ENCODE measurements at places on chromosomes 3 and 15.
A peak's percentile ranks its signal among the peaks of the same experiment; 100 is the strongest.

GRCh38 chr15:70602834-70603560 lies 160.4 kb downstream of the UACA start:
- no peak for DNase-seq

- DNase-seq: peak; percentile 4
Observed at GRCh38 chr3:64398476-64398875, 173.2 kb upstream of the PRICKLE2 start.

DNA sequence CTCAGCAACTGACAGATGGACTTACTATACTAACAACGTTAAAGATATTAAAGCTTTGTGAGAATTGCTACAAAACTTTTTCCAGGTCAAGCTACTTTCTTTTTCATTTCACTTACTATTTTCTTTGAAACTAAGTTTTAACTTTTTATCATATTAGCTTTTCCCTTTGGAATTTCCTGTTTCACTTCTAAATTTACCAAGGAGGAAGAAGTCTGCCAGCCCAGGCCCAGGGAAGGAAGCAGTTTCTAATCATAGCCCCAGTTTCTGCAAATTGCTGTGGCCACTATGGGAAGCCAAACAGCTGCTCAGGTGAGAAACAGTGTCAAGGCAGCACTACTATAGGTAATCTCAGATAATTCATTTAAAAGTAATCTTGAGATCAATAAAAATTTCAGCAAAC lies 18.4 kb downstream of the CYFIP1 start:
- no peak for DNase-seq

DNA sequence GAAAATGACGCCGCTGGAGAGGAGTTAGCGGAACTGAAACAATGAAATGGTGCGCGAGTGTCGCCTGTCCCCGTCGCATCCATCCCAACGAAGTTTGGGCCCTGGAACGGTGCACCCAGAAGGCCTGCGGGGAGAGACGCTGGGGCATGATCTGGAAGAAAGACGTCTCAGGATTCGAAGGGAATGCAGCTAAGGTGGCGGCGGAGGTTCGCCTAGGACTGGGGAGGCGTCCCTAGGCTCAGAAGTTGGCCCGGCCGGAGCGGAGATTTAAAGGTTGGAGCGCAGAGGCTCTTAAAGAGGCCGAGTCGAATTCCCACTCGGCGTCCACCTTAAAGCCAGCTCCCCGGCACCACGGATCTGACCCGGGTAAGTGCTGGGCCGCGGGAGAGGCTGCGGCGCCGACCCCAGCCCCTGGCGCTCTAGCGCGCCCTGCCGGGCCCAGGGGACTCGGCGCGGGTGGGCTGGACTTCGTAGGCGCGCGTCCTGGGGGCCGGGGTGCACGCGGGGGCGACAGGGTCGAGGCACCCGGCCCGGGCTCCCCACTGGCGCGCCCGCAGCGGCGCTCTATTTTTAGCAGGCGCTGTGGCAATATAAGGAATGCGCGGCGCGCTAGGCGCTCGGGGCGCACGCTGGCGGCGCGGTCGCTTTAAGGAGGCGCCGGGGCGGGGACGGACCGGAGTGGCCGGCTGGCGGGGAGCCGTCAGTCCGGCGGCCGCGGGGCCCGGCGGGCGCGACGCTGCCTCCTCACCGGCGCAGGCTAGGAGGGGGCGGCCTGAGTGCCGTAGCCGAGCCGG lies at the start of gene MRAS:
MRAS (plus strand) TSS at position 620 of the 794 bp plus-strand sequence. CDS start 24,305 bp downstream, outside the sequence.
- peak; percentile 72 for DNase-seq

- DNase-seq: no peak
Observed at GRCh38 chr15:68316061-68316804, 38.7 kb downstream of the FEM1B start.

GRCh38 chr15:27486683-27487647 lies 516.0 kb downstream of the GABRG3 start:
- DNase-seq: no peak

- DNase-seq: no peak
Observed at GRCh38 chr3:139425745-139426400, 36.4 kb upstream of the COPB2 start.

DNA sequence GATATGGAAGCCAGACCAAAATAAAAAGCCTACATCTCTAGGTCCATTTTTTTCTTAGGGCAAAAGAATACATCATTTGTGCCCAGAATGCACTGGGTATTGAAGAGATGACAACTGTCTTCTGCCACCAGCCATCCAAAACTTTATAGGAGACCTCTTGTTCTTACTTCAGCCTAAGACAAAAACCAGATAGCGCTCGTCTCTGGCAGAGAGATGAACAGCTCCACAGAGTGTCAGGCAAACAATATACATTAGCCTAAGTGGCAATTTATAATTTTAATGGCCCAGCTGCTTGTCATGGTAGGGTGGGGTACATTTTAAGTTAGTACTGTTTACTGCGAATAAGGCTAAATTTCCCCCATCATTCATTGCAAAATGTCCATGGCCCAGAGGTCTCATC lies 38.9 kb upstream of the PIAS1 start:
- no peak for DNase-seq

DNA sequence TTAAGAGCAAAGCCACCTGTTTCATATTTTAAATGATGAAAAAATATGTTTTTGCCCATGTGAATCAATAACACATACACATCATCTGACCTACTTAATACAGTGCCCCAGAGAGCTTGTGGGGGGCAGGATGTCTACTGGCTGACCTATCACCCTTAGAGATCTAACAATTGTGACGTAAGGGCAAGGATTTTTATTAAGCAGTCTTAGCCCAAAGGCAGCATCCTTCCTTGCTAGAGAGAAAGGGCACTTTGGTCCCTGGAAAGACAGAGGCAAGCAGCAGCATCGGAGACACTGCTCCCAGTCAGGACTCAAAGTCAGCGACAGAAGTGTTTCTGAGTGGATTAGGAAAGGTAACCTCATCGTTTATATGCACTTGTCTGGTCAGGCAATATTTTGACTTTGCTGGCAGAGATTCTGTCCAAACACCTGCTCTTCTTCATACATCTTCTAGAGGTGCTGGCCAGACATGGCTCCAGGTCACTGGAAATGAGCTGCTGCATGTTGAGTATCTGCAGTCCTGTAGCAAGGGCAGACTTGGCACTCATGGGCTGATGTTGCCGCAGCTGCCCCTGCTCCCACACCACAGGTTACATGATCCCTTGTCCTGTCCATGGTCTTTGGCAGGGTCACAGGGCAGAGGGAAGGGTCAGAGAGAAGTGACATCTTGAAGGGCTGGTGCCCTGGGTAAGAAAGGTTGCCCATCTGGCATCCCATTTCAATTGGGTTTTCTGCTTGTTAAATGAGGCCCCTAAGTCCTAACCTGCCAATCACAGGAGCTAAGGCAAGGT lies 1.8 kb downstream of the CXCR6 start:
- DNase-seq: peak; percentile 33

- no peak for DNase-seq
Observed at GRCh38 chr15:40234783-40235182, 4.1 kb upstream of the PAK6 start.

GRCh38 chr3:4801892-4802291 lies 177.3 kb upstream of the BHLHE40 start:
- DNase-seq: no peak

GRCh38 chr15:82653483-82654168 lies 6.5 kb upstream of the CPEB1 start:
- DNase-seq: no peak

- DNase-seq: no peak
Observed at GRCh38 chr3:33505027-33505426, 64.8 kb upstream of the UBP1 start.

DNA sequence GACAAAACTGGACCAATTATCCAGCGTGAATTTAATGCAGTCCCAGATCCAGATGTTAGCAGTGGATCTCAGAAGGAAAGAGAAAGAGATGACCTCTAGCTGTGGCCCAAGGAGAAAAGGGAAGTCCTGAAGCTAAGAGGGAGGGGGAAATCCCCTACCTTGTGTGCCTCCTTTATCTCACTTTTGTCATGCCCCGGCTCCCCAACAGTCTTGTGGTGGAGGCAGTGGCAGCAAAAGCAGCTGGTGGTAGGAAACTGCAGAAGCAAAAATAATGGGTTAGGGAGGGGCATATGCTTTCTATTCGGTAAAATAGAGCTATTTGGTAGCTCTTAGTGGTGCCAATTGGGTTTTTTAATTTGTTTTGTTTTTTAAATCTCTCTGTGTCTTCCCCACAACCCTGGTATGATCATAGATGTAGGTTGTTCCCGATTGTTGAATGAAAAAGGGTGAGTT lies 56.5 kb downstream of the MCTP2 start:
- peak; percentile 98 for DNase-seq

- peak; percentile 30 for DNase-seq
Observed at GRCh38 chr15:67794832-67795574, 30.3 kb upstream of the SKOR1 start.

DNA sequence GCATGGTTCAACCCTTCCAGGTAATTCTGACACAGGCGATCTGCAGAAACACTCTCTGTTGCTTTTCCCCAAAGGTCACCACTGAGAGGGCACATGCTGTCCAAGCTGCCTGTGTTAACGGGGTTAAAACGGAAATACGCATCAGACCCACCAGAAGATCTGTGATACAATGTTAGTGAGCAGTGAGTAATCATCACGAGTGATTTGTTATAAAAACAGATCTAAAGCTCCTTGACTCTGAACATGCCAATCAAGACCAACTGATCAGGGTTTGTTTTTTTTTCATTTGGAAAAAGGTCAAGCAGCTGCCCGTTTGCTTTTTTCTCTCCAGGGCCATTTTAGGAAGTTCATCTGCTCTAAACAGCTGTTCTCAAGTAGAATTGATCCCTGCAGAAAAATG lies 43.2 kb downstream of the FGF12 start:
- no peak for DNase-seq

DNA sequence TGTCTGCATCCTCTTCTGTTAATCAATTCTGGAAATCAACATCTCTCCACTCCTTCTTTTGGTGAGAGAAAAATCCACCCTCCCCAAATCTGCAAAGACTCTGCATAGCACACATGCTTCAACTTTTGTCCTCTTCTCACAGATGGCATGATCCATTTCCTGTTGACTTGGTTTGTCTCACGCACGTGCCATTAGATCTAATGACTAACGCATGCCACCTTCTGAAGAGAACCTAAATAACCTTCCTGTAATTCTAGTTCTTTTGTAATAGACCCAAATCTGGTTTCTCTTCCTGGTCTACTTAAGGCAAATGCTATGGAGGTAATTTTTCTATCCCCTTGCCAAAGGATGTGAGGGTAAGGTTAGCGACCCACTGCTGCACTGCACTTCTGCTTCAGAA lies 51.0 kb upstream of the ATOSA start:
- peak; percentile 41 for DNase-seq

DNA sequence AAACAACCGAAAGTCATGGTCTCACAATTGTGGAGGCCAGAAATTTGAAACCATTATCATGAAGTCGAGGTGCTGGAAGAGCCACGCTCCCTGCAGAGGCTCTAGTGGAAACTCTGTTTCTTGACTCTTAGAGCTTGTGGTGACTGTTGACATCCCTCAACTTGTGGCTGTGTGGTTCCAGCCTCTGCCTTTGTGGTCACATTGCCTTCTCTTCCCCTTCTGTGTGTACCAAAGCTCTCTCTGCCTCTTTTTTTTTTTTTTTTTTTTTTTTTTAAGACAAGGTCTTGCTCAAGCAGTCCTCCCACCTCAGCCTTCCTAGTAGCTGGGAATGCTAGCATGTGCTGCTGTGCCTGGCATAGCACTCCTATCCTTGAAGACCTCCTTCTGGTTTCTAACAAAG lies 48.7 kb upstream of the CRTC3 start:
- DNase-seq: peak; percentile 86

DNA sequence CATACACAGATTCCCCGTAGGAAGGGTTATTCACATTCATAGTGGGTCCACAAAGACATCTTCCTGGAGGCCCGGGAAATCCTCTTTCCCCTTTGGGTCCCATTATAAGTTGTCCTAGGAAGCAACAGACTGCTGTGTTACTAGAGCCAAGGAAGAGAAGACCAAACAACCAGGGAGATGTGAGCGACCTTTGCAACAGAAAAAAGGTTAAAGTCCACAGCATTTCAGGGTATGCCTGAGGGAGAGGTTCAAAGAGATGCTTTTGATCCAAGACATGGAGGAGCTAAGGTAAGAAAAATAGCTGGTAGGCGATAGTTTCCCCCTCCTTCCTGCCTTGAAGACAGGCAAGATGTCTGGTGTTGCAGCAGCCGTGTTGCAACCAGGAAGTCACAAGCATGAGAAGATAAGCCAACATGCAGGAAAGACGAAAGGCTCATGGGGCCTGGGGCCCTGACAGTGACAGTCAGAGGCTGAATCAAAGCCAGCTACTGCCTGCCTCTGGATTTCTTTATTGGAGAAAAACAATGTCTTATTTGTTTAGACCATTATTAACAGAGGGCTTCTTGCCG lies 30.9 kb downstream of the EAF1 start:
- DNase-seq: peak; percentile 54

DNA sequence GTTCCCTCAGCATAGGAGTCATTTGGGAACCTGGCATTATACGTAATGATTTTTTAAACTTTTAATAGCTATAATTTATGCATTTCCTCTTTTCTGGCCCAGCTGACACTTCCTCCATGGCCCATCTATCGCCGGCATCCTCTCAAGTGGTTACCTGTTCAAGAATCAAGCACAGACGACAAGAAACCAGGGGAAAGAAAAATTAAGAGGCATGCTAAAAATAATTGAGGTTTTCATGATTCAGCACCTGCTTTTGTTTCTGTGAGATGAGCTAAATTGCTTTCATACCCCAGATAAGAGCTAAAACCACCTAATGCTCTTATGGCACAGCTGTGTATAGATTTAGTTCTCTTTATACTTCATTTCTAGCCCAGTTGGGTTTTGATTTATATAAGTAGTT lies 1.7 kb downstream of the SPCS1 start:
- peak; percentile 41 for DNase-seq

DNA sequence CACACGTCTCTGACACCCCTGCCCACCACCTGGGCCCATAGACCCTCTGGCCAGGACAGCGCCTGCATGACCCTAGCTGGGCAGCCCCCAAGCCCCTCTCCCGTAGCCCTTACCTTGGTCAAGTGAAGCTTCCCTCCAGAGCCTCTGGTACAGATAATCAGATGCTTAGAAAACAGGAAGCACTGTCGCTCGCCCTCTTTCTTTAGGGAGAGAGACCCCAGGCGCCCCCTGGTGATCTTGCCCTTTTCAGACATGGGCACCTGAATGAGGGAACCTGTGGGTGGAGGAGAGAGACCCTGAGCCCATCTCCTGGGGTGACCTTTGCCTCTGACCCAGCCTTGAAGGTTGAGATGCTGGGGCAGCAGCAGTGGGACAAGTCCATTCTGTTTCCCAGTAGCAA lies 65.4 kb downstream of the RASGRF1 start:
- DNase-seq: peak; percentile 76

- no peak for DNase-seq
Observed at GRCh38 chr3:65568497-65568896, 470.2 kb downstream of the MAGI1 start.

- no peak for DNase-seq
Observed at GRCh38 chr15:29142129-29142747, 127.4 kb downstream of the NSMCE3 start.

Measured in hematopoietic multipotent progenitor cell treated with erythropoietin and hydrocortisone succinate and interleukin-3 and kit ligand, for 4 days (in vitro differentiated cells).